ENCODE measurements at places on chromosomes 6 and 20.

GRCh38 chr6:80234401-80234800 is 127.9 kb downstream of the BCKDHB start:
- peaks cover 11% of the 10 kb centered on the region for H3K4me1 ChIP-seq
- no peaks in the 10 kb centered on the region for H3K27me3 ChIP-seq
- H3K4me3 ChIP-seq: no peak overlapping the region
- no peaks in the 10 kb centered on the region for H3K36me3 ChIP-seq
- H3K27ac ChIP-seq: no peak overlapping the region

DNA sequence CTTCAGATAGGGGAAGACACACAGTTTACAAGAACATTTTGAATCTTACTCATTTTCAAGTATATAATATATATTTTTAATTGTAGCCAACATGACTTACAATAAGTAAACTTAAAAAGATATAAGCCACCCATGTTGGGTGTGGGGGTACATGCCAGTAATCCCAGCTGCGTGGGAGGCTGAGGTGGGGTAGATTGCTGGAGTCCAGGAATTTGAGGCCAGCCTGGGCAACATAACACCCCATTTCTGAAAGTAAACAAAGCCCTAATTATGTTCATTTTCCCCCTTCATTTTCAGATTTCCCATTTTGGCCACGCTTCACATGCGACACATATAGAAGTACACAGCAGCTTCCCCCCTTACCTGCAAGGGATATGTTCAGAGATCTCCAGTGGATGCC is 30.5 kb downstream of the SERPINB6 start:
- no peaks in the 10 kb centered on the region for H3K27me3 ChIP-seq
- peaks cover 44% of the 10 kb centered on the region for H3K4me1 ChIP-seq
- no peak overlapping the region for H3K27ac ChIP-seq
- no peaks in the 10 kb centered on the region for H3K36me3 ChIP-seq
- no peak overlapping the region for H3K4me3 ChIP-seq
- DNase-seq: no peak

- H3K27ac ChIP-seq: peak overlapping the region; percentile 77
- H3K36me3 ChIP-seq: no peaks in the 10 kb centered on the region
- H3K27me3 ChIP-seq: no peaks in the 10 kb centered on the region
- H3K4me3 ChIP-seq: peak overlapping the region; percentile 19
- H3K4me1 ChIP-seq: peaks cover 46% of the 10 kb centered on the region
- DNase-seq: peak; percentile 55
These were observed 27.6 kb downstream of the SYNJ2 start for GRCh38 chr6:158009114-158009891.

- no peak overlapping the region for H3K27ac ChIP-seq
- H3K4me1 ChIP-seq: no peaks in the 10 kb centered on the region
- DNase-seq: no peak
- peaks cover 73% of the 10 kb centered on the region for H3K27me3 ChIP-seq
- H3K36me3 ChIP-seq: no peaks in the 10 kb centered on the region
These were observed 81.6 kb downstream of the FOXA2 start for GRCh38 chr20:22502731-22503191.

DNA sequence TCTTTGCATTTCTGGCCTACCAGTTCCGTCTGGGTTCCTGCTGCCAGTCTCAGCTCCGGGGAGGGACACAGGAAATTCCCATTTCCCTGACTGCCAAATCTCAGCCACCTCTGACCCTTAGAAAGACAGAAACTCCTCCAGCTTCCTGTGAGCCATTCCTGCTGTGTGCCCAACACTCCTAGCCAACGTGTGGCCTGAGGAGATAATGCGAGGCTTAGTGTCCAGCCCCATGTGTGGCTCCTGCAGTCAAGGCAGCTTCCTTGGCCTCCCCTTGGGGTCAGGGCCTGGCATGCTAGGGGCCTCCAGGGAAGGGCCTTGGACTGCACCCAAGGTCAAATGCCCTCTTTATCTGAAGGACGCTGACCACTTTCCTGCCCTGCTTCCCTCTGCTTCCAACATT is 45.1 kb downstream of the MAFB start:
- no peaks in the 10 kb centered on the region for H3K36me3 ChIP-seq
- no peak overlapping the region for H3K27ac ChIP-seq
- no peak overlapping the region for H3K4me3 ChIP-seq
- H3K27me3 ChIP-seq: peaks cover 28% of the 10 kb centered on the region

- peaks cover 25% of the 10 kb centered on the region for H3K4me1 ChIP-seq
- DNase-seq: no peak
- no peak overlapping the region for H3K4me3 ChIP-seq
These were observed 22.5 kb upstream of the SGK1 start for GRCh38 chr6:134340179-134340975.

DNA sequence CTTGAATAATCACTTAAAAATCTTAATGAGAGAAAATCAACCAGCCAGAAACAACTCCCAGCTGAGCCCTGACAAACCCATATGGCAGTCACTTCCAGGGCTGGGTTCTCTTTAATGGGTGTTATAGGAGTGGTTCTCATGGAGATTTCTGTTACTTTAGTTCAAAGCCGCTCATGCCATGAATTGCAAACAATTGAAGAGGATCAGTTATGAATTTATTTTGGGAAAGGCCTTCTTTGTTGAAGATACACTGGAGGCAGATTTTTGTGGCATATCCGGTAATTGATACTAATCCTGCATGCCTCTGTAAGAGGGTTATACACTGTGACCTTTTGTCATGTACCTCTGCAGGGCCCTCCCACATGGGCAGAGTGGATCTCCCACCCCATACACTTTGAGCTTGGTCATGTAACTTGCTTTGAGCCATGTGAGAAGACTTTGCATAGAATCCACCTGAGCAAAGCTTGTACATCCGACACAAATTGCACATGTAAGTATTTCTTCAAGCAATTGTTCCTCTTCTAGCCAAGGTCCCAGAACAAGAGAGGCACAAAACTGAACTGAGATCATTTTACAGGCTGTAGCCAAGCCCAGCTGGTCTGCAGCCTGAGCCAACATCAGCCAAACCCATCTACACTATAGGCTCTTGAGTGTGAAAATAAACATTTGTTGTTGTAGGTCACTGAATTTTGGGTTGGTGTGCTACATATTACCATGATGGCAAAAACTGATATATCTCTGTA is 492.3 kb downstream of the PREX1 start:
- H3K4me3 ChIP-seq: no peak overlapping the region
- DNase-seq: no peak
- H3K27ac ChIP-seq: no peak overlapping the region
- no peaks in the 10 kb centered on the region for H3K36me3 ChIP-seq
- no peaks in the 10 kb centered on the region for H3K4me1 ChIP-seq

GRCh38 chr6:24517659-24518543 is 23.1 kb downstream of the ALDH5A1 start:
- no peak overlapping the region for H3K27ac ChIP-seq
- H3K36me3 ChIP-seq: peaks cover 47% of the 10 kb centered on the region
- no peak for DNase-seq

DNA sequence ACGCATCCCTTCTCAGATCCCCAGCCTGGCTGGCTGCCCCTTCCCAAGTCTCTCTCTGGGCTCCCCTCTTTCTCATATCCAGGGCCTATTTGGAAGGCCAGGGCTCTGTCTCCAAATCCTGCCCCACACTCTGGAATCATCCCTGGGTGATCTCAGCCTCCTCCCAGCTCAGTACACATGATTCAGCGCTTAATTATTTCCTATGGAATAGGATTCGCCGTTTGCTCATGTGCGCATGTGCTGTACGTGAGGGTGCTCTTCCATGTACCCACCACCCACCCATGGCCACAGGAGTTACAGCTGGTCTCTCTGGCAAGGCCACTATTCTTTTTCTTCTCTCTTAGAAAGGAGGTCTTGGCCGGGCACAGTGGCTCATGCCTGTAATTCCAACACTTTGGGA is 81.7 kb upstream of the FOXP4 start:
- H3K27me3 ChIP-seq: peaks cover 61% of the 10 kb centered on the region
- H3K4me3 ChIP-seq: no peak overlapping the region
- no peaks in the 10 kb centered on the region for H3K36me3 ChIP-seq
- no peak for DNase-seq
- H3K27ac ChIP-seq: no peak overlapping the region

DNA sequence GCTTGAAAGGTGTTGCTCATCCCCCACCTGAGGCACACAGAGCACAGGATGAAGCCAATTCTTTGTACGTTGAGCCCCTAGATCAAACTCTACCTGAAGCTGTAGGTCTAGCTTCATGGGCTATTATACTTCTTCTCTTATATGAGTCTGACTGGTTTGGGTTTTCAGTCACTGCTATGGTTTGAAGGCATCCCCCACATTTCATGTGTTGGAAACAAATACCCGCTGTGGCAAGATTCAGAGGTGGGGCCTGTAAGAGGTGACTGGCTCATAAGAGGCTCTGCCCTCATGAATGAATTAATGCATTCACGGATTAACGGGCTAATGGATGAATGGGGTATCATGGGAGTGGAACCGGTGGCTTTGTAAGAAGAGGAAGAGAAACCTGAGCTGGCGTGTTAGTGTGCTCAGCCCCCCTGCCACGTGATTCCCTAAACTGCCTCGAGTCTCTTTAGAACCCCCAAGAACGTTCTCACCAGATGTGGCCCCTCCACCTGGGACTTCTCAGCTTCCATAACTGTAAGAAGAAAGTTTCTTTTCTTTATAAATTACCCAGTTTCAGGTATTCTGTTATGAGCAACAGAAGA is 39.2 kb downstream of the PREX1 start:
- no peak overlapping the region for H3K4me3 ChIP-seq
- DNase-seq: no peak
- peaks cover 42% of the 10 kb centered on the region for H3K4me1 ChIP-seq
- H3K27ac ChIP-seq: no peak overlapping the region

GRCh38 chr20:2244993-2245392 is 50.8 kb upstream of the TGM3 start:
- DNase-seq: no peak
- peaks cover 83% of the 10 kb centered on the region for H3K27me3 ChIP-seq
- H3K36me3 ChIP-seq: no peaks in the 10 kb centered on the region
- no peak overlapping the region for H3K27ac ChIP-seq

DNA sequence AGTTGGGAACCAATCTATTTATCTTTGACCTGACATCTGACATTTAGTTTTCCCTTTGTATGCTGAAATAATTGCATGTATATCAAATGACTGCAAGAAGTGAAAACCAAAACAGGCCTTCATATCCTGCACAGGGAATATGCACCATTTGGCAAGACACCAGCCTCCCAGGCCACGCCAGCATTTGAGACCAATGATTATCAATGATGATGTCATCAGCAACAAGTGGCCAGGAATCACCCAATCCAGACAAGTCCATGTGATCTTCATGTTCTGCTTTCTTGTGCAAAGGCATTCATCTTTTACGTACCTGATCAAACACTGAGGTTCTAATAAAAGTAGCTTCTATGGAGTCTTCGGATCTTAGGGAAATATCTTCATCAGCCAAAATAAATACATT is 107.4 kb upstream of the TENT5A start:
- H3K4me1 ChIP-seq: peaks cover 49% of the 10 kb centered on the region
- peak; percentile 46 for DNase-seq
- peak overlapping the region; percentile 56 for H3K27ac ChIP-seq
- H3K4me3 ChIP-seq: no peak overlapping the region
- no peaks in the 10 kb centered on the region for H3K36me3 ChIP-seq
- no peaks in the 10 kb centered on the region for H3K27me3 ChIP-seq

Measured in left ventricle myocardium inferior (tissue), 1 donor.